ENCODE measurements at places on chromosomes 12 and 14.

DNA sequence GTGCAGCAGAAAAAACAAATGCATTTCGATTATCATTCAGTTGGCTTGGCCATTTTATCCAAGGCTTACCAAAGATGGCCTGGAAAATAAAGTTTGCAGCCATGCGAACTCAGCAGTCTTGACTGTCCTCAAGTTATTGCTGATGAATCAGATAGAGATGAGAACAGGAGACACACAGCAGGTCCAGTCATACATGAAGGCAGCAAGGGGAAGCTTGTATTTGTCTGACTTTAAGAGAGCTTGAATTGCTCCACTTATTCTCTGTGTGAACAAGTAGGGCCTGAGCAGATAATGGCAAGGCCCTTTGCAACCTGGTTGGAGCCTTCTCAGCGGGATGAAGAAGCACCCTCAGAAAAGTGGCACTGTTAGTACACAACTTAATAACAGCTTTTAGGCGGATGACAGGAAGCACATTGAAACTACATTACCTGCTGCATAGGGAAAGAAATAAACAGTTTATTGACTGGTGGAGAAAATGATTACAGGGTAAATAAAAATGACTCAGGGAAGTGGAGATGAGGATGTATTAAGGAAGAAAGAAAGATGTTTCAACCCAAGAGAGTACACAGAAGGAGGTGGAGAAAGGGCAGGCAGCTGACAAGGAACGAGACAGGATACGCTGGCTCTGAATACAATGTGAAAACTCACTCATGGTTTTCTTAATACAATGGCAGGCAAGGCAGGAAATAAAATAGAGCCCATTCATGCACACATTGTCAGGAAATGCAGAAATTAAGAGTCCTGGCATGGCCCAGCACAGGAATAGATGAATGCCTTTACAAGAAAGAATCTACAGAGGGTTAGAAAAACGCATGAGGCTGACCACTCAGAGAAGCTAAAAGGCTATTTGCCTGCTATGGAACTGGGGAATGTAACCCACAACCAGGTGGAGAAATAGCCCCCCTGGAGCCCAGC, 128.4 kb downstream of the GALC start:
- DNase-seq: no peak

DNA sequence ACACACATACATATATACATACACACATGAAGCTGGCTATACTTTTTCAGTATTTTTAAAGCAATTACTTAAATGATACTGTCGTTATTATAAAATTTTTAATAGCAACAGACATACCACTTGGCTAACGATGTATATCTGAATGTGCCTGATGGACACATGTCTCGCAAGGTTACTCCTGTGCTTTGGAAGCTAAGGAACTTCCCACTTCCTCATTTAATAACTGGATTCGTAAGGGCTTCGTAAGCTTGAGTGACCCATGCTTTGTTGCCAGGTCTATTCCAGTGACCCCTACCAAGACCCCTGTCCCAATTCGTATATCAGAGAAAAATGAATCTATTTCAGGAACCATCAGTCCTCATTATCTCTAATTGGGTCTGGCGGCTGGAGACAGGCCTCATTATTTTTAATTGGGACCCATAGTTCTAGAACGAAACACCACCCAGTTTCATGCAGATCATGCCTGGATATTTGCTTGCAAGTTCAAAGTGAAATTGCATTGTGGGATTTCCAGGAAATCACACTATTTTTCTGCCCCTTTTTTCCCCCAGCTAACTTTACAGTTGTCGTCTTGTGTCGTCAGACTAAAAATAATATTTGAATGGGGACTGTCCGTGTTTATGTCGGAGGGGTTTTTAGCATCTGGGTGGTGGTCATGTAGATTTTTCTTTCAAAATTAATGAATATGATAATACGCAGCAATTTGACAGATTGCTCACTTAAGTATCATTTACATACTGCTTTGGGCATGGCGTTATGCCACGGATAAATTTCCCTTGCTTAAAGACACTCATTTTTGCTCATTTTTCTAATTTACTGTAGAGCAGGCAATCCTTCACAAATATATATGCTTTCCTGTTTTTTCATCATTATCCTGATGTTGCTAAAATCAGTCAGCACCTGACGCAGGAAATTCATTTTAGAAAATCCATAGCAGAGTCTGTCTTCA, 17.1 kb upstream of the MYO1H start:
- no peak for DNase-seq

GRCh38 chr12:3380200-3381043, 110.6 kb upstream of the PRMT8 start:
- DNase-seq: no peak

GRCh38 chr12:122021193-122021821, 377 bp upstream of the BCL7A start:
- DNase-seq: peak; percentile 45

- no peak for DNase-seq
These were observed 175.3 kb downstream of the TMEM121 start for GRCh38 chr14:105701456-105702274.

- DNase-seq: no peak
These were observed 22.7 kb downstream of the BEST3 start for GRCh38 chr12:69676257-69677012.

- peak; percentile 3 for DNase-seq
These were observed 53.0 kb downstream of the IFNG-AS1 start for GRCh38 chr12:68042212-68042699.

DNA sequence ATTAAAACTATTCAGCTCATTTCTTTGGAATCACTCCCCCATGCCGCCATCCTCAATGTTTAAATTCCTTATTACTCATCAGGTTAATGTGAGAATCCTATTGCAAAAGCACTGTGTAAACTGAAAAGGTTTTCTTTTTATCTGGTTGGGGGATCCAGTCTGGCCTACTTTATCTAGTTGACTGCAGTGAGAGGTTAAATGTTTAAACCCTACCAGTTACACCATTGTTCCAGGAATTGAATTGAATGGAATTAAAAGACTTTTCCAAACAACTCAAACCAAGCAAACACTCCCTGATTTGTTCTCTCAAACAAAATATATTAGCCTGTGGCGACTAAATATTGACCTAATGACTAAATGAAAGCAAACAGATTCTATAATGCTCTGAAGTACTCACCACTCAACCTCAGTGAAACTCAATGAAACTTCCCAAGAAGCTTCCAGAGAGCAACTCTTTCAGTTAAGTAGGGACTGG, 100.5 kb downstream of the VEZT start:
- DNase-seq: peak; percentile 66

DNA sequence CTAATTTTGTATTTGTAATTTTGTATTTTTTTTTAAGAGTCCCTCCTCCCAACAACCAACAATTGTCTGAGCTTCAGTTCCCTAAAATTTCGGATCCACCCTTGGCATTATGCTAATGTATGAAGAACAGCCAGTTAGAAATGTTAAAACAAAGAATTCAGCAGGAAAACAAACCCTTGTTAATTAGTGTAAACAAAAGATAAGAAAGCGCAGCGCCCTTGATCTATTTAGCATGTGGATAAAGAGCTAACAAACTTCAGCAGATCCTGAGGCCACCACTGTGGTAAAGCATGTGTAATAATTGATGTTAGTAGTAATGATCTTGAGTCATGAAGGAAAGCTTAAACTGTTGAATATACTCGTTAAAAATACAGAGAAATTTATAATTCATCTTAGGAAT, 199.8 kb downstream of the TMX1 start:
- DNase-seq: no peak

GRCh38 chr12:54357506-54358190, 6.6 kb downstream of the GPR84 start:
- no peak for DNase-seq

DNA sequence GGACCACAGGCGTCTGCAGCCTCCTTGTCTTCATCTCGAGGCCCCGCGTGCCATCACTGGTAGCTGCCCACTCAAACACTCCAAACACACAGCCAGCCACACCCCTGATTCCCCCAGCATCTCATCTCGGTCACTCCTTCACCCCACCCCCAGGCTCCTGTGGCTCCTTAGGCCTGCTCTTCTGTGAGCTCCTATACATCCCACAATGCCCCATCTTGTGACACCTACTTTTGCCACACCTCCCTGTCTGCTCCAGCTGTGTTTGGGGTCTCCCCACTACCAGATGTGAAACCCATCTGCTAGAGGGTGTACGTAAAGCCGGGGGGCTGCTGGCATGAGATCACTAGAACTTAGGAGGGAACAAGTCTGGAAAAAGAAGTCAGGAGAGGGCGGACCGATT, 4.1 kb downstream of the AKT1 start:
- no peak for DNase-seq

DNA sequence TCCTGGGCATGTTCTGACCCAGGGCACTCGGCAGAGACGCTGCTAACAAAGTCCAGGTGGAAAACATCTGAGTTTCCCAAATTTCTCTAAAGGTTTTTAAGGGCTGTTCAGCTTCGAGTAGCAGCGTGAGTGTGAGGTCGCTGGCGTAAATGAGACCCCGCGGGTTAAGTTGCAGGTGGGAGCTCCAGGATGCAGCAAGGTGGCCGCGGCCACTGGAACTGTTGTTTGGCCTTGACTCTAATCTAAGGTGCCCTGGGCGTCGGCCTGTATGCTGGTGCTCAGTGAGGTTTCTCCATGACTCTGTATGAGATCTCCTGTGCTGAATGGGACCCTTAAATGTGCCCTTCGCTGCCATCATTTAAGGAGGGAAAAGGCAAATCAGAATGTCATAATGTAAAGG, 50.7 kb downstream of the ELK3 start:
- DNase-seq: no peak

GRCh38 chr12:82522285-82522684, 164.0 kb downstream of the METTL25 start:
- DNase-seq: no peak

- DNase-seq: no peak
These were observed 9.9 kb downstream of the PUS1 start for GRCh38 chr12:131939007-131939406.

GRCh38 chr12:24933694-24934407, 15.1 kb downstream of the BCAT1 start:
- DNase-seq: no peak

DNA sequence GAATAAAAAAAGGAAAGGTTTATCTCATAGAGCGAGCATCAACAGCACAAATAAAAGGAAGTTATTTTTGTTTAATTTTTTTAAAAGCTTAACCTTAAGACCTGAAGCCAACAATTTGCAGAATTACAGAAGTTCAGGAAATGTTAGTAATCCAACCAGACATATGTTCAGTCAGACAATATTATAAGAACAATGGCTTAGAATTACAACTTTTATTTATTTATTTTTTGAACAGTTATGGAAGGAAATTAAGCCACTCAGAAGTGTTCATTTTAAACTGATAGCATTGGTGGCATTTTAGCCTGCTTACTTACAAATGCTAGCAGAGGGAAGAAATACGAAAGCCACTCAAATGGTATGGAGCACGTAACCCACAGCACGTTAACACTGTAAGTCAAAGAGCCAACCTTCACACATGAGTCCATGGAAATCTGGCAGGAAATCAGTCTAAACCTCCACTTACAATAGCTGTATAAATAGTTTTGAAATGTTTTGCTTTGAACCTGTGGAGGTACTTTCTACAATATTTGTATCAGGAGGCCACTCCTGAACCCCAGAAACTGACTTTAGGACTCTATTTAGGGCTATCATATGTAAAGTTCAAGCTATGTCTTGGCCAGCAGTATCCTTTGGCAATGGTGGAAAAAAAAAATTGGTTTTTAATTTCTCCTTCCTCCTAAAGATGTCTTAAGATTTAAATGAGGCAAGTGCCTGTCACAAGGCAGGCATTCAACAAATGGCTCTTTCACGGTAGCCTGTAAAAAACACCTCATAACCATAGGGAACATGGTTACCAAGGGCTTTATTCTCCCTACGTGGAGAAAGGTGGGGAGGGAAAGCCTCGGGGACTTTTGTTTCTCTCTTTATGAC, 102.3 kb downstream of the ITPR2 start:
- no peak for DNase-seq

GRCh38 chr14:105899071-105899641, 372.8 kb downstream of the TMEM121 start:
- DNase-seq: no peak

GRCh38 chr14:41285186-41285748, 321.4 kb upstream of the LRFN5 start:
- DNase-seq: no peak

GRCh38 chr14:80117876-80118275, 93.4 kb downstream of the DIO2 start:
- DNase-seq: no peak

- DNase-seq: no peak
These were observed at the start of gene KCNA5 for GRCh38 chr12:5043589-5044419. Gene KCNA5 (plus strand): TSS chr12:5043879. CDS start chr12:5044148, 269 bp downstream.

- no peak for DNase-seq
These were observed 62.2 kb upstream of the LHX5 start for GRCh38 chr12:113533842-113534375.

- no peak for DNase-seq
These were observed 154.1 kb downstream of the BTG1 start for GRCh38 chr12:91991399-91992187.

DNA sequence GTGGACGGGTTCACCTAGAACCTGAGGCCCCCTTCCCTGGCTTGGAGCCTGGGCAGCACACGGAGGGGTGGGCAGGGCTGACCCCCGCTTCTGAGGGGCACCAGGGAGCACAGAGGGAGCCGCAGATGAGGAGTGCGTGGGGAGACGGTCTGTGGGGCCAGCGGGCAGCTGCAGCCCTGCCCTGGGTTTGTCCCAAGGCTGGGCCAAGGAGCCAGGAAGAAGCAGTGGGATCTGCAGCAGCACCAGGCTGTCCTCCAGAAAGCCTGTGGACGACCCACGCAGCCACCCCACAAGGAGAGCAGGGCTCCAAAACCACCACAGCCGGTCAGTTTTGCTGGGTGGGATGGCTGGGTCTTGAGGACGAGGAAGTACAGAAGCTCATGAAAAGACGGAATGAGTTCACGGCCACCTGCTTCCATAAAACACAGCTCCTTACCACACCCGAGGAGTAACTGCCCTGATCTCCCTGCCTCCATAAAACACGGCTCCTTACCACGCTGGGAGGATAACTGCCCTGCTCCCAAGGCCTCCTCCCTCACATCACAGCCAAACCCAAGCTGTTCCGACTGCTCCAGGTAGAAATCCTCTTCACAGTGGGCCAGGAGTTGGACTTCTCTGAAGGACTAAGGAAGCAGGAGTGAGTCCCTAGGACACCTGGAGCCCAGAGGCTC, 9.9 kb upstream of the GOLGA3 start:
- no peak for DNase-seq

- DNase-seq: no peak
These were observed 6.7 kb upstream of the LGR5 start for GRCh38 chr12:71432936-71433335.

GRCh38 chr12:125222876-125223275, 157.6 kb downstream of the AACS start:
- DNase-seq: no peak

DNA sequence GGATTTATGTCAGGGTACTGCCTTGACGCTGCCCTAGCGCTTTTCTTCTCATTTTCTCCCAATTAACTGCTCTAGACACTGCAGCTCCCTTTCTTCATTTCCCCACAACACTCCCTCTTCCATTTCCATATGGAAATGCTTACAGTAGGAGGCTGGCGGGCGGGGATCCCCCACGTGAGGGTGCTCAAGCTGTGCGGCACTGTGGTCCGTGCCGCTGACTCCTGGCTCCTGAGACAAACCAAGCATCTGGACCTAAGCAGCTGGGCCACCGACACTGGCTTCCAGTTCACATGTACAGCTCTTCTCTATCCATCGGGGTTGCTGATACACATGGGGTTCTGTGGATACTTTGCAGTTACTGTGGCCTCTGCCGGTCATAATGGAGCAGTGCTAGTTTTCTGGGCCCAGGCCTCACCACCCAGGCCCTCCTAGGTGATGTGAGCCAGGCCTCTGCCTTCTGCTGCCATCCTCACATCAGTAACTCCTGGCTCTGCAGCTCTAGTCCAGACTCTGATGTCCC, 20.2 kb downstream of the TCHP start:
- no peak for DNase-seq

- peak; percentile 96 for DNase-seq
These were observed 369.6 kb downstream of the ATP23 start for GRCh38 chr12:58310809-58311622.

- DNase-seq: no peak
These were observed 1543.5 kb downstream of the AACS start for GRCh38 chr12:126608607-126609175.

Measured in EL (cell line).